Kidney glomerular epithelial cell (primary cell): ENCODE measurements at places on chromosomes 7 and 10.

DNA sequence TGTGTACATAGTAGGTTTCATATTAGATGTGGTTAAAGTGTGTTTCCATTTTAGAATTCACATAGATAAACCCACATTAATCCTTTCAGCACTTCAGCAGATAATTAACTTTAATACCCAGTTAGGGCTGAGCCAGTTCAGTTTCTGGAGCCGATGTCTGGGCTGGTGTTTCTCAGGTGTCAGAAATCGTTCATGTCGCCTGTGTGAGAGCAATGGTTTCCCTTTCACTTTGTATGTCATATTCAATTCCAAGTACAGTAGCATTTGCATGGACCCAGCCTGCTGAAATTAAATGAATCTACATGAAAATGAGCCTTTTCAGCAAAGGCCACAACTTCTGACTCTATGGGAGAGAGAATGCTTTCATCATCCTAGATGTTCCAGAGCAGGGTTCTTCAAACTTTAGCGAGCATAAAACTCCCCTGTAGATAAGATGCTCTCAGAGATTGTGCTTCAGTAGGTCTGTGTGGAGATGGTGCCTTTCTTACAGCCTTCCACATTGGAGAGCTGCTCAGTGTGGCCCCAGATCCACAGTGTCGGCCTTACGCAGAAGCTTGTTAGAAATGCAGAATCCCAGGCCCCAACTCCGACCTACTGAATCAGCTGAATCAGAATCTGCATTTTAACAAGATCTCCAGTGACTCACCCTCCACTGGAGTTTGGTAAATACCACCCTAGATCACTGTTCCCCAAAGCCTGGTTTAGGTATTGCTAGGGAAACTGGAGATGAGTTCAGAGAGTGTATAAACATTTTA lies 19.6 kb downstream of the WIPF3 start:
- DNase-seq = no peak

DNA sequence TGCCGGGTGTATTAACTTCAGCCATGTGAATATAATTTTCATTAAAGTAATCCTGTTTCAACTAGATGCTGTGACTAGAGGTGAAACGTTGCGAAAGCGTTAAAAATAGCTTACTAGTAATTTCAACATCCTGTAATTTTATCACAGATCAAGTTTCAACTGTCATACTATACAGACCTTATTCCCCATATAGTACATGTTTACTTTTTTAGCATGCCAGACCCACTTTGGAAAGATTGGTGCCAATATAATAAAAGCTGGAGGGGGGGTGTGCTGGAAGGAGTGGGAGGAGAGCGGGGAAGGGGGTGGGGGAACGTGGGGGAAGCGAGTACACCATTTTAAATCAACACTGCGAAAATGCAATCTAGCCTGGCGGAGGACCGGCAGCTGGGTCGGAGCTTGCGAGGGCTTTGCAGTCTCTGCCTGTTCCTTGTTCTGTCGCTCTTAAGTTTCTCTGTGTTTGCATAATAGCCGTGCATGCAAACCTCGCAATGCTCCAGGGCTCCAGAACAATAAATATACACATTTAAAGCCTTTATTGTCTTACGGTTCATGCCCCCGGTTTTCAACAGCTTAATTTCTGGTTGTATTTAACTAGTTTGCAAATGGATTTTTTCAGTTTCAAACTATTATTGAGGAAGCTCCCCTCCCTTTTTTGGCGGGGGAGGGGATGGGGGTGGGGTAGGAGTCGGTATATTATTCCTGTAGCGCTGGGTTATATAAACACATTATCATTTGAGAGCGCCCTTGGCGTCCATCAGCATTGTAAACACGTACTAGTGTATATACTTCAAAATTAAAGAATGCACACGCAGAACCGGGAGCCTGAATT lies 1.3 kb upstream of the ARID5B start:
- peak; percentile 43 for DNase-seq

DNA sequence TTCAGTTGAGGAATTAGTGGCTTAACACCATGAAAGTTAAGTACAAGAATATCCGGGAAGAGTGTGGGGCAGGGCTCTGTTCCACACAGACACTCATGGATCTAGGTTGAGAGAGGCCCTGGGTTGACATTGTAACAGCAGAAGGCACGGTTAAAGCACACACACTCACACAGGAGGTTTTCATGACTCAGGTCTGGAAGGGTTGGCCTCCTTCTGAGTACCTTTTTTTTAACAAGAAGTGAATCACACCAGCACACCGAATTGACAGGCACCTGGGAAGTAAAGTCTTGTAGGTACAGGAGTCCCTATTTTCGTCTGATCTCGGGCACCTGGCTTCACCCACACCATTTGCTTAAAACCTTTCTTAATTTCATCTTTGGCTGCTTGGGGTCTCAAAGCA lies 509.4 kb upstream of the ADARB2 start:
- DNase-seq = no peak

DNA sequence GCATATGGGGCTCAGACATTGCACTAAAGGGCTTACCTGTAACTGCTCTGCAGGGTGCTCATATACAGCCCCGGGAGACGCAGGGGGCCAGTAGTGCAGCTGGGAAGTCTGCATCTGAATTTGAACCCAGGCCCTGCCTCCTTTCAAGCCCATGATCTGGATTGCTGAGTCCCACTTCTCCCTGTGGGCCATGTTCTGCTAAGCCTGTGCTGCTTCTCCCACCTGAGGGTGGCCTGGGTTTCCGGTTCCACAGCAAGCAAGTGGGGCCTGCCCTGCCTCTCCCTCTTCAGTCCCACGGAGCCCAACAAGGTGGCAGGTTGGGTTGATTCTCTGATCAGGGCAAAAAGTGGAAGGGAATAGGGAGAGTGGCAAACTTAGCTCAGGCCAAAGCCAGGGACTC lies 56.6 kb upstream of the GDF10 start:
- no peak for DNase-seq

DNA sequence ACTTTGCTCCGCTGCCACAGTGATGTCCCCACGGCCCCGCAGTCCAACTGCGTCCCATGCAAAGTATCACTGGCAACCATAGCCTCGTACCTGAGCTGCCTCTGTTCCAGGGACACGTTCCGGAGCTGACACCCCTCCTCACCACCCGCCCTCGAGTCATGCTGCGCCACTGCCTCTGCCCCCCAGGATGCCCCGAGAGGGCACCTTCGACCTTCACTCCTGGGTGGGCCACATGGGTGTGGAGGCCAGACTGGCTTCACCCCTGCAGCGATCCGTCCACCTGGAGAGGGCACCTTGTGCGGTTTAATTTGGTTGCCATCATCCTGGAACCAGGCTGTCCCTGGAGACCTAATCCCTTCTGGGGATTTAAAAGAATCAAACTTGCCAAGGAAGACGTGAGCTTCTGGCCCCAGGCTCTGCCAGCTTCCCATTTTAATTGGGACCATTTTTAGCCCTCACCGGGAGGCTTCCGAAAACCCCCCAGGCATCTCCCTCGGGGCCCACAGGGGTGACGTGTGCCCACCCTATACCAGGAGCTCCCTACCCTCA lies 19.2 kb upstream of the TNRC18 start:
- no peak for DNase-seq

DNA sequence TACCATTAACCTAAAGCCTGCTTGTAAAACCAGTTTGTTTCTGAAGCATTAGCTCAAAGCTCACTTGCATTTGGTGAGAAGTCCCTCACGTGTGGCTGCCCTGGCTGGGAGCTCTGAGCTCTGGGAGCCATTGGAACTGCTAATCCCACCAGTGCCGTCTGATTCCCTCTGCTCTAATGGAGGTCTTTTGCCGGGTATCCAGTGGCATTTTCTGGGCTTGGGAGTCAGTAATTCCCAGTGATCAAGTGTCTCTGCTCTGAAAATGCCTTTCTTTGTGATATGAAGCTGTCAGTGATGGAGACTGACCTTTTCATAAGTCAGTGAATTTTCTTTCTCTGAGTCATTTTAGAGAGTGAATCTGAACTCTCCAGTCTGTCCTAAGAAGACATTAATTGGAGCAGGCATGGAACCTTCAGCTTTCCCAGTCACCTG lies 36.9 kb upstream of the FAM20C start:
- peak; percentile 52 for DNase-seq
